ENCODE measurements at places on chromosomes 1 and 21. TPM values are rescaled to one million over a fixed set of nuclear protein-coding genes. Genes with fewer than 3 reads are reported as not detected.
A peak's percentile ranks its signal among the peaks of the same experiment; 100 is the strongest.

REG4 gene
- total RNA-seq, result not detected

CHI3L2 gene
- 7.8 TPM for total RNA-seq

- no peaks in the 10 kb centered on the region for H3K4me1 ChIP-seq
- no peak for DNase-seq
- H3K27ac ChIP-seq, result no peak overlapping the region
- no peaks in the 10 kb centered on the region for H3K27me3 ChIP-seq
These were observed 22.5 kb downstream of the RSPH1 start for GRCh38 chr21:42473498-42474042.

- H3K4me1 ChIP-seq, result peaks cover 45% of the 10 kb centered on the region
- no peak overlapping the region for H3K4me3 ChIP-seq
- no peaks in the 10 kb centered on the region for H3K36me3 ChIP-seq
These were observed 4.8 kb downstream of the FAAP20 start for GRCh38 chr1:2189459-2190425.

CREB3L4 gene
- total RNA-seq, result 14.0 TPM

GRCh38 chr1:93605812-93606512 lies 75.7 kb downstream of the BCAR3 start:
- H3K27ac ChIP-seq, result no peak overlapping the region
- no peaks in the 10 kb centered on the region for H3K27me3 ChIP-seq
- no peaks in the 10 kb centered on the region for H3K36me3 ChIP-seq
- H3K4me1 ChIP-seq, result no peaks in the 10 kb centered on the region
- H3K4me3 ChIP-seq, result no peak overlapping the region
- peak; percentile 69 for DNase-seq

DNA sequence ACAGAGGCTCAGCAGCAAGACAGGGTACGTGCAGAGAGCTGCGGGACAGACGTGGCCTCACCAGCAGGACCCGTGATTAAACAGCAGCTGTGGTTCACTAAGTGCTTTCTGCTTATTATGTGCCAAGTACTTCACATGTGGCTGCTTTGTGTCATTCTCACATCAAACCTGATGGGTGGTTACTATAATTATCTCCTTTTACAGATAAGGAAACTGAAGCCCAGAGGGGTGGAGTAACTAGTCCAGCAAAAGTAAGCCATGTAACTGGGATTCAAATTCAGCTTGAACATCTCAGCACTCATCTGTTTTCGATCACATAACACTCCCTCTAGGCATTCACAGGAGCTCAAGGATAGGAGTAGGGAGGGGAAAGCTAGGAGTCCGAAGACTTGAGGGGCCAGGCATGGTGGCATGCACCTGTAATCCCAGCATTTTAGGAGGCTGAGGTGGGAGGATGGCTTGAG lies 50.8 kb upstream of the CLIC4 start:
- H3K27me3 ChIP-seq, result no peaks in the 10 kb centered on the region
- DNase-seq, result no peak
- H3K4me3 ChIP-seq, result no peak overlapping the region
- H3K4me1 ChIP-seq, result no peaks in the 10 kb centered on the region

DNA sequence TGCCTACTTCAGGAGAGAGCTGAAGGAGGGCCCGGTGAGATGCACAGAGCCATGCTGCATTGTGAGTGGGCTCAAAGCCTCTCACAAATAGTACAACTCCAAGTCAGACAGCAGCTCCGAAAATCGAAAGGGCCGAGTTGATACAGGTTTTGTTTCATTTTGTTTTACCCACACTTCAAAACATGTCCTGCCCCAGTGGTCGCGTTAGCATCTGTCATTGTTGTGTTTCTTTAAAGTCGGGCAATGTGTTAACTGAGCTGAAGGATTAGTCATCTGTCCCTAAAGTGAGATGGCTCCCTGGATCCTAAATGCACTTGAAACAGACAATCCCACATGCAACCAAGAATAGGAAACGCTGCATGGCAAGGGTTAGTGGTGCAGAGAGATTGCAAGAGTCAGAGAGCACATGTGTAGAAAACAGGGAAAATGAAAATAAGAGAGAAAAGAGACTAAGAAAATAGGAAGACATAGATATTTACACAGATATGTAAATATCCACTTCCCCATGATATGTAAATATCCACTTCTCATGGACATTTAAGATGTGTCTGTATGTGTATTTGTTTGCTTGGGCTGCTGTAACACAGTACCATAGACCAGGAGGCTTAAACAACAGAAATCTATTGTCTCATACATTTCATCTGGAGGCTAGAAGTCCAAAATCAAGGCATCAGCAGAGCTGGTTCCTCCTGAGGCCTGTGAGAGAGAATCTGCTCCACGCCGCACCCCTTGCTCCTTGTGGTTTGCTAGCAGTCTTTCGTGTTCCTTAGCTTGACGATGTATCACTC lies 131.4 kb upstream of the RAB4A start:
- no peaks in the 10 kb centered on the region for H3K4me1 ChIP-seq
- no peak overlapping the region for H3K4me3 ChIP-seq
- no peaks in the 10 kb centered on the region for H3K27me3 ChIP-seq
- no peak for DNase-seq
- no peak overlapping the region for H3K27ac ChIP-seq

ACTN2 gene
- 0.46 TPM for total RNA-seq

- no peak for DNase-seq
- H3K27ac ChIP-seq, result no peak overlapping the region
- no peak overlapping the region for H3K4me3 ChIP-seq
- H3K27me3 ChIP-seq, result no peaks in the 10 kb centered on the region
- no peaks in the 10 kb centered on the region for H3K4me1 ChIP-seq
- H3K36me3 ChIP-seq, result no peaks in the 10 kb centered on the region
These were observed 54.3 kb upstream of the DESI2 start for GRCh38 chr1:244598611-244599010.
